ENCODE measurements at places on chromosomes 4 and X. TPM values are rescaled to one million over a fixed set of nuclear protein-coding genes. Genes with fewer than 3 reads are reported as not detected.
A peak's percentile ranks its signal among the peaks of the same experiment; 100 is the strongest.

Gene PABPC4L
- 0.15 TPM for total RNA-seq

DNA sequence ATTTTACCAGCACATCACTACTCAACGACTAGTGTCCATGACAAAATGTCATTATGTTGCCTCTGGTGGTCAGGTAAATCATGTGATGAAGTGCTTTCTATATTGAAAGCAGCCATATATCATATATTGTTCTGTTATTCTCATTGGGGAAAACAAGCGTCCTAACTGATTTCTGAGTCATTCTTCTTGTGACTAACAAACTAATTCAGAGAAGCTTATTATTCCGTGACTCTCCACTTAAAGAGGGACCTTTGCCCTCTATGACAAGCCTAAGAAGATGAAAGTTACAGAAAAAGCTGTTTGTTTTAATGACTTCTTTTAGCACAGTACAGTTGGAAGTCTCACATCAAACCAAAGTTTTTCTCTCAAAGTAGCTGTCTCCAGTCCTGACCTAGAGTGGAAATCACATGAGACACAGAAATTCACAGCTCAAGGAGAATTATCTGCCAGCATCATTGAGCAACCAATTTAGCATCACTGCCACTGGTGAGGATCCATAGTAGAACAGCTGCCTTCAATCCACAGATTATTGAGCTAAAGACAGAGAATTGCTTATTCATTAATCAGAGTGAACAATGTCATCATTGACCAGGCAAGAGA, 36.4 kb downstream of the ASB9 start:
- ATAC-seq: no peak

DNA sequence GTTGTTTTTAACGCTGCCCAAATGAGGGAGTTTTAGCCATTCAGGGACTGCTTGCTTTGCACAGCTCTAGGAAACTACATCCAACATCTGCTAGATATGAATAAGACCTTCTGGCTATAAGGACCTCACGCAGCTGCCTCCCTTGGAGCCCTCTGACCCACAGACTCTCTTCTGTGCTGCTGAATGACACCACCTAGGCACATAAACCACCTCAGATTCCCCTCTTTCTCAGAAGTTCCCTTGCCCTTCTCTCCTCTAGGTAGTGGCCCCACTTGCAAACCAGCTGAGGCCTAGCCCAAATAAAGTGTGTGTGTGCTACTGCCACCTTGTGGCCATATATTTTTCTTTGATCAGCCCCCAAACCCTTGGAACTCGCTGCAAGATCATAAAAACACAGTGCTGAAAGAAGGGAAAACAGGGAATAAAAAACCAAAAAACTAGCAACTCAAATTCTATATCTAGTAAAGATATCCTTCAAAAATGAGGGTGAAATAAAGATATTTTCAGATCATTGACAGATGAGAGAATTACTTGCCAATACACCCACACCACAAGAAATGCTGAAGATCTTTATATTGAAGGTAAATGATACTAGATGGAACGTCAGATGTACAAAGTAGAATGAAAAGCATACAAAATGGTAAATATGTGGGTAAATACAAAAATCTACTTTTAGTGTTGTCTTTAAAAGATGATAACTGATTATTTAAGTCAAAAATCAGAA, 265.9 kb downstream of the ADAMTS3 start:
- peak; percentile 71 for ATAC-seq

Gene LDB2
- 20.3 TPM for total RNA-seq

- no peak for ATAC-seq
These were observed 19.7 kb downstream of the GAB3 start for GRCh38 chrX:154731184-154731583.

GRCh38 chr4:48095441-48095840, 38.6 kb downstream of the TXK start:
- no peak for ATAC-seq

Gene HTT-AS
- total RNA-seq: not detected

Gene CLNK
- total RNA-seq: not detected

Gene APBB2
- 53.4 TPM for total RNA-seq

Gene GLA
- total RNA-seq: 17.6 TPM

Gene DACH2
- total RNA-seq: 17.7 TPM

Gene FLNA
- total RNA-seq: 115 TPM

GRCh38 chr4:101239665-101240064, 107.7 kb downstream of the PPP3CA start:
- ATAC-seq: peak; percentile 33

DNA sequence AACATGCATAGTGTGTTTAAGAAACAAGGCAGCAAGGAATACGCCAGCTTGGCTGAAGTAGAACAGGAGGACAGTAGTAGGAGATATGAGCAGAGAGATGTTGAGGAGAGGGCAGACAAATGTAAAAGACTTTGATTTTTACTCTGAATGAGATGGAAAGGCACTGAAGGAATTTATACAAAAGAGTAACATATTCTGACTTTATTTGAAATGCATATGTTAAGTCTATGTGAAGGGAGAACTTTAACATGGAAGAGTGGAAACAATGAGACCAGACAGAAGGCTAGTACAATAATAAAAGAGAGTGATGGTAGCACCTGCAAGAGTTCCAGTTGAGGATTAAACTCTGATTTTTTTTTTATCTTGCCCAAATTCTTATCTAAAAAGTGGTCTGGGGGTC, 176.2 kb upstream of the CENPE start:
- no peak for ATAC-seq

- ATAC-seq: peak; percentile 62
These were observed 130.8 kb downstream of the HMX1 start for GRCh38 chr4:8740666-8741395.

DNA sequence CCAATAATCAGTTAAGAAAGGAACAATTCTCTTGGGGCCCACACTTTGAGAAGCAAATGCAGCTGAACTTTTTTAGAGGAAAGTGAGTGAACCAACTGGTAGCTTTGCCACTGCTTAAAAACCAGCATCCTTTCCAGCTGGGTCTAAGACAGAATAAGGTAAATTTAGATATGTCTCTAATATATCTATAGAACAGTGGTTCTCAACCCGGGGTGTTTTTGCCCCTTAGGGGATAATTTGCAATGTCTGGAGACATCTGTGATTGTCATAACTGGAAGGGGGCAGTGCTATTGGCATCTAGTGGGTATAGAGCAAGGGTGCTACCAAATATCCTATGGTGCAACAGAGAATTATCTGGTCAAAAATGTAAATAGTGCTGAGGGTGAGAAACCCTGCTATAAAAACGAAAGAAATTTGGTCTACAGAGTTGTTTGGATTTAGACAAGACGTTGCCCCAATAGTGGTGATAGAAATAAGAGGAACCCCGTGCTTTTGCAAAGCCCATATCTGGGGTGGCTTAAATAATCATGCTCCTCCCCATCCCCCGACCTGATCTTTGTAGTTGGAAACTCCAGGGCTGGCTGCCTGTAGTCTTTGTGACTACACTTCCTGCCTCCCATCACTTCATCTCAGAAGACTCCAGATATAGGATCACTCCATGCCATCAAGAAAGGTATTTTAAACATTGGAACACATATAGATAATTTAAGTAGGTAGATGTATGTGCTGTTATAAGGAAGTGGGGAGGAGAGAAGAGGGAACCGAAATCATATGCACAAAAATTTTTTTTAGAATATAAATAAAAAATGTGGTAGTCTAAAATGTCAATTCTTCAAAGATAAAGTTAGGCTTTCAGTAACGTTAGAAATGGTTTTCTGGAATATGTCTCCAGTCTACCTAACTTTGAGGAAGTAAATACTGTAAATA, at the start of gene TLR7:
TLR7 (plus strand) TSS at position 622 of the 927 bp plus-strand sequence. CDS start 507 bp downstream, outside the sequence.
- ATAC-seq: no peak

DNA sequence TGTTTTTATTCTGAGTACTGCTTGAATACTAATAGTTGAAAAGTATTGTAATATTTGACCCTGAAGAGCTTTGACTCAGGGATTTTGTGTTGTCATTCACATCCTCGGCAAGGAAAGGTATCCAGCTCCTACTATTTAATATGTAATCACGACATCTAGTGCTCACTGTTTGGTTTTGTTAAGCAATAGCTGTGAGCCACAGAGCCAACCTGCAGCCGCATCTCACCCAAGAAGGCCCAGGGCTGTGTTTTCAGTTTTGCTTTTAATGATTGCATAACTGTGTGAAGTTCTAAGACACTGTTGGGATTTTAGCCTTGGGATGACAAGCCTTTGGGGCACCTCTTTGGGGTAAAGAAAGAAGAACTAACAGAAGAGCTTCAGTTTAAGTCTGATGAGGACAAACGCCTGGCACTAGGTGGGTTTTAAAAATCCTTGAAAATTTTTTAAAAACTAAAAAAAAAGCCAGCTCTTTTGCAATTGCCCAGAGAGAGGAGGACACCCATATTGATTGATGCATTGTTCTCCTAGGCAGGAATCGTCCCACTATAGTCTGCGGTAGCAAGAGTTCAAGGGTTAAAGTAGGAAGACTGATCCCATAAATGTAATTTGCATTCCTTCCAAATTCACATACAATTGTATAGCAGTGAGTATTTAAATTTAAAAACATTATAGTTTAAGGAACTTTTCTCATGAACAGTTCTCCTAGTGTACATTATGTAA, 157.8 kb downstream of the RELL1 start:
- ATAC-seq: no peak

- no peak for ATAC-seq
These were observed 122.7 kb upstream of the CBR4 start for GRCh38 chr4:169132561-169133305.

DNA sequence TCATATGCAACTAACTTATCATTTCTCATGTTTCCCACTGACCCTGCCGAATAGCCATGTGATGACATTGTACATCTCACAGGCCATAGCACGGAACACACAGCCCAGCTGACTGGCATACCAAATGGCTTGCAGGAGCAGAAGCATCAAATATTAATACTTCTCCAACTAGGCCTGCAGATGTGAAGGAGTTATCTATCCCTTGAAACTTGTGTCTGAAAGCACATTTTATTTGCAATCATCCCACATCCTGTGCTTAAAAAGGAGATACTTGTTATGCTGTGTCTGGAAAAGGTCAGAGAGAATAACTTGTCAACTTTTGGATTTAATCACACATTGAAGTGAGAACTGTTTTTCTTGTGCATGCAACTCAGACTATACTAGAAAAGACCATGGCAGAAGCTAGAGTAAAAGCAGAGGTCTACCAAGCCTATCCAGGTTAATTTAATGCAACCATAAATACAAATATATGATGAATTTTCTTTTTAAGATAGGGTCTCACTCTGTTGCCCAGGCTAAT, 100.4 kb downstream of the IRF2 start:
- ATAC-seq: no peak

GRCh38 chrX:112734290-112734689, 54.6 kb upstream of the LHFPL1 start:
- ATAC-seq: no peak

DNA sequence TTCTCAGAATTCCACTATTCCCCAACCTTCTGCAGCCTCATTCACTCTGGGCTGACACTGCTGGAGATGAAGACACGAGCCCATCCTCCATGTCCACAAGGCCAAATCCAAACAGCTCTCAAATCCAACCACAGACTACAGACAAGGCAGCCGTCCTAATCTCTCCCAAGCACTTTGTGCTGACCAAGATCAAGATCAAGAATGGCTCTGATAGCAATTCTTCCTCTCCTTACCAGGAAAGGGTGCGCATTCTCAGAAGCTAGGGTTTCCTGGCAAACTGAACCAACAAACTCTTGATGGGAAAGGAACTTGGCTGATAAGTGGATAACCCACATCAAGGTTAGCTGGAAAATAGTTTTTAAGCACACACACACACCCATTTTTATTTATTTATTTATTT, 26.5 kb downstream of the RELL1 start:
- ATAC-seq: no peak

Gene MAGEA8
- total RNA-seq: not detected

Gene TRIM2
- total RNA-seq: 132 TPM

DNA sequence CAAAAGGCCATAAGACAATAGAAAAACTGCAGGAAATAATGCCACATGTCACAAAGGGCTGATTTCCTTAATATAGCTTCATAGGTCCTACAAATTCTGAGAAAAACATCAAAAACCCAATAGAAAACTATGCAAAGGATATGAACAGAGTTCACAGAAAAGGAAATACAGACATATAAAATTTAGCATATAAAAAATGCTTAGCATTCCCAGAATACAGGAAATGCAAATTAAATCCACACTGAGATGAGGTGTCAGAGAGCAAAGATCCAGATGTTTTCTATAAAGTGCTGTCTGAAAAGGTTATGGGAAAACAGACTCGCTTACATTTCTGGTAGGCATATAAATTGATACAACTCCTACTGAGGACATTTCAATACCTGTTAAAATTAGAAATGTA, 33.8 kb downstream of the TXK start:
- ATAC-seq: no peak

DNA sequence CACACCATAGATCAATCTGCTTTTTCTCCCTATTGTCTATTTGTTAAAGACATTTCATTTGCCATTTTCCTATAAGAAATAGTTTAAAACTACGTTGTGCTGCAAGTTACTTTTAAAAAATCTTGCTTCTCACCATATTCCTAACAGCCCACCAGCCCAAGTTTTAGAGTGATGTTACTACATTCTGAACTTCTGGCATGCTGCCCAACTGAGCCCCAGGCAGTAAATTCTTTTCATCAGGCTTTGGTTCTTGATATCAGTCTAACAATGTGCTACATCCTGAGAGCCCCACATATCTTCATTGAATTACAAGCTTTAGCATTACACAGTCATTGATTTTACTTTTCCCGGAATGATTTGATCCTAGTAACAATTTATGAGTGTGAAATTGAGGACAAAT, 283.8 kb upstream of the IL1RAPL1 start:
- no peak for ATAC-seq

Gene GYPA
- total RNA-seq: not detected

DNA sequence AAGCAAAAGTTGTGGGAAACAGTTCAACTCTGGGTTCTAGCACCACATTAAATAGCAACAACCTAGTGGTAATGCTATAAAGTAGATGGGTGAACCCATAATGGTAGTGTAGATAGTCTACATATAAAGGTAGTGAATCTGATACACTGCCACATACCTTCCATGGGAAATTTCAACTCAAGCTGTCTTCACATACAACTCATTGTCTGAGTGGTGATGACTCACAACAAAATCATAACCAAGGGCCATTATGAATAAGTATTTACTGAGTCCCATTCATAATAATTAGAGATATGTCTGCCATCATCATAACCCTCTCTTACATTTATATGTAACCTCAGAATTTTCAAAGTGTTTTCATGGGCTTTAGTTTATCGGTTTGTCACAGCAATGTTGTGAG, 34.8 kb downstream of the EGF start:
- ATAC-seq: no peak

DNA sequence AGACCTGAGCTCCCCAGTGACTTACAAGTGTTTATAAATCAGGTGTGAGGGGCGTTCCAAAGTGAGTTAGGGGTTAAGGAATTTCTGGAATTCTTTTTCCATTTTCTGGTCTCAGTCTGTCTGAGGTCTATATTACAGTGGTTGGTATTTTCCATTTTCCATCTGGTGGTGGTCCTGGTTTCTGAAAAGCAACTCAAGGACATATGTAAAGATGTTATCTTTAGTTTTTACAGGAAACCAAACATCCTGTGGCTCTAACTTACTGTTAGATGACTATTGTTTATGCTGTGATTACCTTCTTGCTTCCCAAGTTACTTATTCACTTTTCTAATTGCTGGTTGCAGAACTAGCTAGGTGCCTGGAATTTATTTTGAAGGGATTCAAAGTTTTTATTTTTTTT, 53.5 kb upstream of the IL21 start:
- ATAC-seq: no peak
